ENCODE measurements at places on chromosomes 5 and 9. TPM values are rescaled to one million over a fixed set of nuclear protein-coding genes. Genes with fewer than 3 reads are reported as not detected.

Gene MEIKIN
- not detected for total RNA-seq

Gene HRCT1
- not detected for total RNA-seq

Gene LCN12
- total RNA-seq = 3.4 TPM

Gene LEAP2
- total RNA-seq = 23.9 TPM

Gene ZDHHC11B
- total RNA-seq = 0.11 TPM

Gene ARHGEF28
- 34.1 TPM for total RNA-seq

Gene ZBTB26
- 4.5 TPM for total RNA-seq

Gene PRDM9
- total RNA-seq = not detected

Gene SYNPO
- 0.09 TPM for total RNA-seq

DNA sequence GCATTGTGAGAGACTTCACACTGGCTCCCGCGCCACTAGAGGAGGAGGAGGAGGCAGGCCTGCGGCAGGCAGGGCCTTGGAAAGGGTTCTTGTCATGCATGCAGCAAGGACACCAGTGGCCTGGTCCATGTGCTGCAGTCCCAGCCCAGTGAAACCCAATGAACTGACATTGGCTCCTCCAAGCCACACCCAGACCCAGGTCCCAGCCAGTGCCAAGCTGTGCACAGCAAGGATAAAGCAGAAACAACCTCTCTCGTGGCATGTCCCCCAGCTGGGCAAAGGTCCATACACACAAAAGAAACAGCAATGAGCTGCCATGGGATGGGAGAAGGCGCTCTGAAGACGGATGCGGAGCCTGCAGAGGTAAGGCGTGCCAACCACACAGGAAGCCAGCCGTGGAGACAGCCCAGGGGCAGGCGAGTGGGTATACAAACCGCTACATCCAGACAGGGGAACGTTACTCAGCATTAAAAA is 89.2 kb downstream of the SEMA4D start:
- no peak for DNase-seq

GRCh38 chr9:22049411-22049810 is 40.3 kb upstream of the CDKN2B start:
- no peak for DNase-seq

GRCh38 chr9:93116072-93116961 is 17.7 kb downstream of the NINJ1 start:
- peak; percentile 84 for DNase-seq

GRCh38 chr5:130278136-130278535 is 373.9 kb downstream of the CHSY3 start:
- no peak for DNase-seq

DNA sequence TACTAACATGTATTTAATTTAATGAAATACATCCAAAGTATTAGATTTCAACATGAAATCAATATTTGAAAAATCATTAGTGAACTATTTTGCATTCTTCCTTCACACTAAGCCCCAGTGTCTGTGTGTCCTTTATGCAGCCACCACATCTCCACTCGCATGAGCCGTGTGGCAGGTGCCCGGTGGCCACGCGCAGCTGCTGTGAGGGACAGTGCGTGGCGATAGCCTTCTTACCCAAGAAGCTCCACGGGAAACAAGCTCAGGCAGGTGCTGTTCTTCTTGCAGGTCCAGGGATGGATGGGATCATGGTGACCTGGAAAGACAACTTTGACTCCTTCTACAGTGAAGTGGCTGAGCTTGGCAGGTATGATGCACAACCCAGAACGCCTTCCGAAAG is 79.3 kb upstream of the OTULINL start:
- DNase-seq = no peak

GRCh38 chr5:131760793-131761192 is 36.0 kb downstream of the FNIP1 start:
- no peak for DNase-seq

DNA sequence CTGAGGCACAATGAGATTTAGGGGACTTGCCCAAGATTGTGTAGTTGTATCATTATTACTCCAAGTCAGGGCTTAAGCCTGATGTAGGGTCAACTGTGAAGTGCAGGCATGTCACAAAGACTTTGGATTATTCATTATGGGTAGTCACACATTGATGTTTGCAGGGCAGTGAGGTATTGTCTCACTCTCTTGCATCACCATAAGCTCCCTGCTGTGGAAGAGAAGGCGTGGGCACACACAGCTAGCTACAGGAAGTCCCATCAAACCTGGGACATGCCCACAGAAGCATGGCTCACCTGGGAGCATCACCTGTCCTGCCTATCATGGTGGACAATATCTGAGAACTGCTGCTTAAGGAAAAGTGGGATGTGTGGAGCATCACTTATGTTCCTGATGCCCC is 42.1 kb downstream of the TMOD1 start:
- peak; percentile 13 for DNase-seq

- no peak for DNase-seq
Observed at GRCh38 chr5:155732587-155733376, 594.2 kb upstream of the SGCD start.

DNA sequence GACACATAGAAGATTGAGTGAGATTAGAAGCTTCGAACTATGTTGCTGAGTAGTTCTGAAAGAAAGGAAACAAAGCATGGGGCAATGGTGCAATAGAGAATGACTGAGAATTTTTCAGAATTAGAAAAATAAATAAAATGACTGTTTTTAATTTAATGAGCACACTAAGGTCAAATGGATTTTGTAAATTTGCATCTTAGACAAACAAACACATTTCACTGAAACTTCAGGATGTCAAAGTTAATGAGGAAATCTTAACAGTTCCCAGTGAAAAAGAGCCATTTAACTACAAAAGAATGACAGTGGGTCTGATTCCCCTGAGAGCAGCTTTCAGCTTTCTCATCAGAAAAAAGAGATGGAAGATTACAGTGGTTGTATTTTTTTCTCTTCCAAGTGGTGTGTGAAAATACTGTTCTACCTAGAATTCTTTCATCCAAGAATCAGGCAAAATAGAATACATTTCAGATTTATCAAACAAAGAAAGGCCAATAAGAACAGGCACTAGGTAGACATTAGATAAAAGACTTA is 591.9 kb downstream of the SEMA5A start:
- DNase-seq = no peak

DNA sequence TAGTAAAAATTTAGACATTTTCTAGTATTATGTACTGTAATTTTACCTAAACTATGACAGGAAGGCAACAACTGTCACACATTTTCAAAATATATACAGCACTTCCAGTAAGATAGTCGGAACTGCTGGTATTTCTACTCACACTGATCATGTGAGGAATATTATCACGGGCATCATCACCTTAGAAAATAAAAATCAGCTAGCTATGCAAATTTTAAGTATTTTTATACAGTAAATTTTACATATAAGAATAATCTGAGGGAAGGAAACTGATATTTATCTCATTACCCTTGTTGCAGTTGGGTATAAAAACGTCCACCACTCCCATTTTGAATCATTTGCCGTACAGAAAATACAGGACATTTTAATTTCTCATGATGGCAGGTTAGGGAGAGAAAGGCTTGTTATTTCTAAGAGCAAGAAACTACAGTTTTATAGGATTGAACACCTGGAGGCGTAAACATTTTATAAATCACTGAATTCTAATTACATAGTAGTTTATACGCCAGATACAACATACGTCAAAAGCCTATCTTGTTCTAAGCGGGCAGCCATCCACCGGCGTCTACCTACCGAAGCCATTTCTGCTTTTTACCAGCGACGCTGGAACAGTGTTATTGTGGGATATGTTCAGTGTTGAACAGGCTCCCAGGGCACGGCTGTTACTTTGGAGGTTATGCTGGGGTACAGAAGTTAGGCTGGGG is 729 bp upstream of the TNPO1 start:
- no peak for DNase-seq

GRCh38 chr5:153959134-153959957 is 79.4 kb downstream of the FAM114A2 start:
- no peak for DNase-seq

DNA sequence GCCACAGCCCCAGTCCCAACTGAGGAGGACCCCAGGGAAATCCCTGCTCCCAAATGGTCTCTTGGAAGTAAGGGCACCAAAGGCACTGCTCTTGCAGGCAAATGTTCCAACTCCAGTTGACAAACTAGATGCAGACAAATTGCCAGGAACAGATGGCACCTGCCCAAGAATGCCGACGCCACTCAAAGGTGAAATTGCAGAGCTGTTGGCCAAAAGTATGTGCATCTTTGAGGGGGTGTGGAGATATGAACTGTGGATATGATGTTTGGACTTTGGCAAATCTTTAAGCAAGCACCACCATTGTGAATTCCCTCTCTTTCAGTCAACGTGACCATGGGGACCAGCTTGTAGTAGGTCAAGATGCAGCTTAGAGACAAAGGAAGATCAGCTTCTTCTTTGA is 12.0 kb upstream of the CPLX2 start:
- no peak for DNase-seq

GRCh38 chr5:155649666-155650065 is 636.1 kb downstream of the KIF4B start:
- DNase-seq = no peak

- no peak for DNase-seq
Observed at GRCh38 chr9:113409481-113409880, 994 bp downstream of the POLE3 start.

- DNase-seq = no peak
Observed at GRCh38 chr9:110537841-110538646, 41.5 kb downstream of the SVEP1 start.

DNA sequence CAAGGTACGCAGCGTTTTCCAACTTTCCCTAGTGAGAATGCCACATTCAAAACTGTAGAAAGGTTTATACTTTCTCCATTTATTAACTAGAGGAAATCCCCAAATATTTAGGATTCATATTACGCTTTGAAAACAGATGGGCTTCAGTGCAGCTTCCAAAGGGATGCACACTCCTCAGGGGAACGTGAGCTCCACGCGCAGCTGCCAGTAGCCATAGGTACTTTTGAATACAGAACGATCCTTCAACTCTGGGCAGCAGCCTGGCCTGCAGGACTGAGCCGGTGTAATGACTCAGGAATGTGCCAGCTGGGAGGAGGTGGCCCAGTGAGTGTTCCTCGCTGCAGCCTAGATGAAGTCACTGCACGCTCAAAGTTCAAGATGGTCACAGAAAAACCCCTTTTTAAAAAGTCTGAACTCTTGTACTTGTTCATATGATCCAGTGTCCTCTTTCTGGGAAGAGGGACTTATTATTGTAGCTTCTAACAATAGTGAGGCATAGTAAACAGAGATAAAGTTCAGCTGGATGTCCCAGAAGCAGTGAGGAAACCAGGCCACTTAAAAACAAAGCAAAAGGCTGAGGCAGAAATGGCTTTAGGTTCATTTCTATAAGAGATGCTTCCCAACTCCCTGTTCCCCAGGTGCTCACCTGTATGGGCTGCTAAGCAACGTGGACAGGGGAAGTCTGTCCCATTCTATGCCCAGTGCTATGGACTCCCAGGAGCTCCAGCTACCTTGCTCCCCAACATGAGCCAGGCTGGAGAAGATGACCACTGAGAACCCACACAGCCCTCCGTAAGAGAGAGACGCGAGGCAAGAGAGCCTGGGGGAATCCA is 130.0 kb downstream of the LHFPL2 start:
- DNase-seq = peak; percentile 97

GRCh38 chr9:123048748-123049147 is 15.3 kb downstream of the GPR21 start:
- DNase-seq = no peak

- no peak for DNase-seq
Observed at GRCh38 chr5:102819634-102820033, 64.5 kb downstream of the PAM start.

DNA sequence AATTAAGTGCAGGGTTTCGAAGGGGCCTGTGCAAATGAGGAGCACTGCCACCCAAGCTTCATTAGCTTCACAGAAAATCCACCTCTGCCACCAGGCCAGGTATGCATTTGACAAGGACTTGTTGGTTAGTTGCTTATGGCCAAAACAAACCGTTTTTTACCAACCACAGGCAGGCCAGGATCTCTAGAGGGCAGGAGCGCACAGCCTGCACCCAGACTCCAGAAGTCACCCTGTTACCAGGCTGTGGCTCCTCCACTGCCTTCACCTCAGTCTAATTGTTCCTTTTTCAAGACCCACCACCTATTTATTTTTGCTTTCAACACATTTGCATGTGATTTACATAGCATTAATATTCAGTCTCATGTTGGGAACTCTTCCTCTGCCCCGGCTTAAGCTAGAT is 78.3 kb upstream of the HSPA9 start:
- DNase-seq = no peak

- no peak for DNase-seq
Observed at GRCh38 chr5:172722327-172722815, 48.6 kb downstream of the DUSP1 start.

GRCh38 chr5:34915856-34916192 is 313 bp downstream of the BRIX1 start:
- no peak for DNase-seq

DNA sequence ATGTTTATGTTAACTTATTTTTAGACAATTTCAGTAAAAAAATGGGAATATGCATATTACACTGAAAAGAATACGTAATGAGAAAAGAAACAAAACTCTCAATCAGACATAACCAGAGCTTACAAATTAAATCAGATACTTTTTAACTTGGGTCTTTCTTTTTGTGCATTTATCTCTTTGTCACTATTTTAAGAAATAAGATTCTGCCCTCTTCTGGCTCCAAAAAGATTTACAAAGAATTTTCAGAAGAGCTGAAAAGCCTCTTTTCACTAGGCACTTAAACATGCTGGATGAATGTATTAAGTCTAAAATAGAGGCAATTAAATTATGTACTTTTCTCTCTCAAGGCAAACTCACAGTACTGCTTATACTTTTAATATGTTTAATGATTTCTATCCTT is 55.5 kb downstream of the CEP120 start:
- DNase-seq = no peak

DNA sequence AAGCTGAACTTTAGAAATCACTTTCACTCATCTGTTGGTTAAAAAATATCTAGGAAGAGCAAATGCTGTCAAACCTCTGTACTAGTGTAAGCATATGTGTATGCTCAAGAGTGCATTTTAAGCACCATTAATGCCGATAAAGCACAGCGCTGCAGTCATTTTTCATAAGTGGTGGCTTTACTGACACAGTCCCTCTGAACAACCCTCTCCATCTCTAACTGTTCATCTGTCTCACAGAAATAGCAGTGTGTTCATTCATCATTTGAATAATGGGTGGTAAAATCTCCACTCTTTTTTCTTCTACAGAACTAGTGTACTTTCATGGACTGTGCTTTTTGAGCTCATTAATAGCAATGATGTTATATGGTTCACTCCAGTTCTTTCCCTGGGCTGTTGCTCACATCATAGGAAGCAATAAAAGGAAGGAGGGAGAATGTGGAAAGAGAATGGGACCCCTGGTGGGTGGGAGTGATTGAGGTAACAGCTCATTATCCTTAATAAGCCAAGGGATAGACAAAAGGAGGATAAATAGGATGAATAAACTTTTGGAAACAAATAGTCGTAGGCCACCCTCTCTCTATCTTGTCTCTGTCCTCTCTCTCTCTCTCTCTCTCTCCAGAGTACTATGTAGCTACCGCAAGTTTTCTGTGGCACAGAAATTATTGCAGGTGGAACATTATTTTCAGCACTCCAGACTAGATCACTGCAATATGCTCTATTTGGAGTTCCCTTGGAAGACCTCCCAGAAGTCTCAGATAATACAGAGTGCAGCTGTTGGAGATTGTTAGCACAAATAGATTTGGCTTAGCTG is 117.9 kb upstream of the PRDM9 start:
- no peak for DNase-seq

GRCh38 chr5:133853646-133854365 is 114.6 kb downstream of the C5orf15 start:
- DNase-seq = no peak

GRCh38 chr9:76800901-76801300 is 36.7 kb downstream of the PCA3 start:
- DNase-seq = no peak

- DNase-seq = no peak
Observed at GRCh38 chr5:172439785-172440477, 14.4 kb downstream of the SH3PXD2B start.

Measured in HepG2 (cell line).